CD4-positive, alpha-beta T cell (primary cell): ENCODE measurements at places on chromosomes 16 and 17.

DNA sequence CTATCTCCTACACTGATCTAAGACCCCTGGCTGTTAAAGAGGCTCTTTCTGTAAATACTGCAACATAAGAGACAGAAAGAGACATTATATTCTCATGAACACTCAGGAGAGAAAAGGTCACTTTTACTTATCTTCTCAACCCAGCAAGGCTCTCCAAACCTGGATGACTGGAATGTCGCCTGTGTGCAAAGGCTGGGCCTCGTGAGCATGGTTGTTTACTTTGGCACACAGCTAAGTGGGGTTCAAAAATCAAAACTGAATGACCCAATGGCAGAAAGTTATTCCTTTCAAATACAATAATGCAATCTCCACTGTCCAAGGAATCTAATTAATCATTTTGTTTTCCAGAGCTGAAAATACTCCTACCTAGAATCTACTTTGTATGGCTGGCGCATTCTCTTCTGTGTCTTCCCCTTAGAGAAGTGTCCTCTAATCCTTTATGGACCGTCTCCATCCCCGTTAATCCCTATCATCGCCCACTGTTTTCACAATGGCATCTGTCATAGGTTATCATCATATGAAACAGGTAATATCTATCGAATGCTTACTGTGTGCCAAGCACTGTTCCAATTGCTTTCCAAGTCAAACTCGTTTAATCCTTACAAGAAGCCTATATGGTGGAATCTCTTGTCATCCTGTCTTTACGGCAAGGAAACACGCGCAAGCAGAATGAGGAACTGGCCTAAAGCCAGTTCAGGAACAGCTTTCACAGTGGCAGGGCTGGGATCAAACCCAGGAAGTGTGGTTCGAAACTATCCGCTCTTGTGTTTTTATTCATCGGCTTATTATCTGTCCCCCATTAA, 1.3 kb downstream of the SLX4 start:
- H3K27ac ChIP-seq, result no peak overlapping the region
- no peak for DNase-seq
- no peaks in the 10 kb centered on the region for H3K27me3 ChIP-seq

DNA sequence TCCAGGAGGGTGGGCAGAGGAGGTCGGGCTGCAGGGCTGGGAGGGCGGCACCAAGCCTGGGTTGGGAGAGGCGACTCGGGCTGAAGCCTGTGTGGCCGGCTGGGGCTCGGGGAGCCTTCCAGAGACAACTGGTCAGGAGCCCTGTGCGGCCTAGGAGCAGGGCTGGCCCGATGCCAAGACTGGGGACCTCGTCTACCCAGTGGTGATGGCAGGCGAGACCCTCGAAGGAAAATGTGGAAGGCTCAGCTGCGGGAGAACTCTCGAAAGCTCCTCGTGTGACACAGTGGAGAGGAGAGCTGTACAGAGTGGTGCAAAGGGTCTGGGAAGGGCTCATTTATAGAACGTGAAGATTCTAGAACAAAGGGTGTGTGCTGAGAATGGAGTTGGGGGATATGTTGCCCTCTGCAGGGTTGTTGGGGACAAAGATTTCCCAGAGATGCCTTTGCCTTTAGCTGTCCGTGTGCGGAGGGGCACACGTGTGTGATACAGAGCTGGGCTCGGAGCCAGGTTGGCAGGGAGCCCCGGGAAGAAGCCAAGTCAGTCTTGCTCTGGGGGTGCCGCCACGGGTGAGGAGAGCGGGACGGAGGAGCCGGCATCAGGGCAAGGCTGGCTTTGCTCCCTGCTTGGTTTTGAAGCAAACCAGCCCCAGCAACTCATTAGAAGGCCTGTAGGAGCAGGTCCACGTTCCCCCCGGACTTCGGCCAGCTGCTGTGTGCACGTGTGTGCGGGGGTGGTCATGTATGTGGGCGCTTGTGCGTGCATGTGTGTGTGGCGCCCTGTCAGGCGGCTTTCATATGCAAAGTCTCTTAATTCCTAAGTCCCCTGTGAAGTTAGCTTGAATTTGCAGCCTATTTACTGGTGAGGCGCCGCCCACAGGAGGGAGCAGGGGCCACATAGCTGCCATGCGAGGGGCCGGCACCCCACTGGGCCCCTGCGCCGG, 132.4 kb upstream of the CHMP6 start:
- no peak overlapping the region for H3K4me3 ChIP-seq
- no peak overlapping the region for H3K27ac ChIP-seq
- DNase-seq, result no peak
- peaks cover 52% of the 10 kb centered on the region for H3K4me1 ChIP-seq
- peaks cover 20% of the 10 kb centered on the region for H3K36me3 ChIP-seq
- H3K27me3 ChIP-seq, result no peaks in the 10 kb centered on the region

- H3K36me3 ChIP-seq, result no peaks in the 10 kb centered on the region
- H3K4me1 ChIP-seq, result no peaks in the 10 kb centered on the region
- H3K4me3 ChIP-seq, result no peak overlapping the region
- no peak overlapping the region for H3K27ac ChIP-seq
These were observed 247.1 kb upstream of the MON1B start for GRCh38 chr16:76943921-76944320.

GRCh38 chr16:24288516-24288915, 32.4 kb downstream of the CACNG3 start:
- no peak overlapping the region for H3K27ac ChIP-seq
- DNase-seq, result no peak
- H3K36me3 ChIP-seq, result no peaks in the 10 kb centered on the region
- no peaks in the 10 kb centered on the region for H3K4me1 ChIP-seq

- H3K4me3 ChIP-seq, result peak within 1 kb of the TSS; percentile 83
- peaks cover 14% of the 10 kb centered on the region for H3K36me3 ChIP-seq
- DNase-seq, result peak; percentile 67
These were observed at the start of gene FLOT2 for GRCh38 chr17:28896884-28897768. TSS of gene FLOT2 (minus strand) at chr17:28897733. CDS start at chr17:28897574, 159 bp downstream.

- H3K27me3 ChIP-seq, result peaks cover 83% of the 10 kb centered on the region
- no peak for DNase-seq
- no peak within 1 kb of the TSS for H3K27ac ChIP-seq
- peaks cover 38% of the 10 kb centered on the region for H3K4me1 ChIP-seq
- H3K4me3 ChIP-seq, result no peak within 1 kb of the TSS
These were observed at the start of gene FBXL16 for GRCh38 chr16:705431-706188. TSS of gene FBXL16 (minus strand) at chr16:705801. CDS start at chr16:697405, 8,396 bp downstream.

GRCh38 chr16:82782715-82783251, 156.0 kb downstream of the CDH13 start:
- no peaks in the 10 kb centered on the region for H3K36me3 ChIP-seq
- H3K27me3 ChIP-seq, result no peaks in the 10 kb centered on the region
- DNase-seq, result no peak
- no peak overlapping the region for H3K4me3 ChIP-seq
- no peak overlapping the region for H3K27ac ChIP-seq

GRCh38 chr16:14672403-14672971, 21.6 kb downstream of the PLA2G10 start:
- H3K36me3 ChIP-seq, result peaks cover 10% of the 10 kb centered on the region
- no peak overlapping the region for H3K4me3 ChIP-seq
- no peak for DNase-seq
- H3K4me1 ChIP-seq, result peaks cover 4% of the 10 kb centered on the region

DNA sequence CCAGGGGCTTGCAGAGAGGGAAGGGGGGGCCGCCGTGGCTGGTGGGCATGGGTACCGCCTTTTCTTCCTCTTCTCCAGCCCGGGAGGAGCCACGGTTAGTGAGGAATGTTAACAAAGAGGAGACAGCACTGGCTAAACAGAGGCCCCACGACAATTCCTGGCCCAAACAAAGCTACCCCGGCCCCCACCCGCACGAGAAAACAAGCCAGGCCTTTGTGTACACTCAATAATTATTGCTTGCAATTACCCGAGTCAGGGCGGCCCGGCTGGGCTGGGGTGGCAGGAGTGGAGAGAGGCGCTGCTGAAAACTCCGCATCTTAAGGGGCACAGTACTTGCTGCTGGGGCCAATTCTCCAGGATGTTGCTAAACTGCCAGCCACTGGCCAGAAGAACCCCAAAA, 56.4 kb downstream of the IRX5 start:
- no peaks in the 10 kb centered on the region for H3K27me3 ChIP-seq
- H3K4me1 ChIP-seq, result no peaks in the 10 kb centered on the region
- H3K4me3 ChIP-seq, result no peak overlapping the region

GRCh38 chr16:68233835-68234187, 2.1 kb downstream of the ESRP2 start:
- H3K36me3 ChIP-seq, result peaks cover 21% of the 10 kb centered on the region
- no peak for DNase-seq
- H3K27ac ChIP-seq, result no peak overlapping the region
- H3K4me3 ChIP-seq, result no peak overlapping the region

- H3K4me1 ChIP-seq, result no peaks in the 10 kb centered on the region
- no peak overlapping the region for H3K27ac ChIP-seq
- no peak for DNase-seq
- H3K36me3 ChIP-seq, result no peaks in the 10 kb centered on the region
These were observed 249.7 kb upstream of the C16orf82 start for GRCh38 chr16:26816885-26817571.

- H3K27ac ChIP-seq, result no peak overlapping the region
- peaks cover 13% of the 10 kb centered on the region for H3K4me1 ChIP-seq
- peaks cover 8% of the 10 kb centered on the region for H3K36me3 ChIP-seq
- DNase-seq, result no peak
These were observed 33.5 kb downstream of the ERCC4 start for GRCh38 chr16:13953501-13953900.

GRCh38 chr16:82150549-82150948, 19.5 kb downstream of the MPHOSPH6 start:
- DNase-seq, result no peak
- no peaks in the 10 kb centered on the region for H3K27me3 ChIP-seq
- H3K4me1 ChIP-seq, result no peaks in the 10 kb centered on the region

- peaks cover 20% of the 10 kb centered on the region for H3K4me1 ChIP-seq
- no peaks in the 10 kb centered on the region for H3K27me3 ChIP-seq
- H3K27ac ChIP-seq, result peak overlapping the region; percentile 53
These were observed 732 bp downstream of the TNRC6A start for GRCh38 chr16:24729951-24730815.

DNA sequence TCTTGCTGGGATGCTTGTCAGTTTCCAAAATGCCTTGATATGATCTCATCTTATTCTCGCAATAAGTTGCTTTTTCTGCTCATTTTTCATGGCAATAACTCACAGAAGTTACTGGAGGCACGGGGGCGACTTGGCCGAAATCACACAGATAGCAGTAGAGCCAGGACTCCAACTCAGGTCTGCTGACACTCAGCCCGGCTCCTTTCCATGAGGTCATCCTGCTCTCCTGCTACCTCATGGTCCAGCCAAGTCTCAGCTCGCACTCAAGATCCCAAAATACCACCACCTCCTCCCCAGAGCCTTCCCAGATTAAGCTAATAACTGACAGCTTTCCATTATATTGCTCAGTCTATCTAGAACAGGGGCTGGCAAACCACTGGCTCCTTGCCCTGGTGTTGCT, 269.5 kb downstream of the MAP2K4 start:
- DNase-seq, result no peak
- no peaks in the 10 kb centered on the region for H3K36me3 ChIP-seq
- no peaks in the 10 kb centered on the region for H3K27me3 ChIP-seq
- H3K27ac ChIP-seq, result no peak overlapping the region
- no peak overlapping the region for H3K4me3 ChIP-seq
- H3K4me1 ChIP-seq, result no peaks in the 10 kb centered on the region
